ENCODE measurements at places on chromosomes 7 and 10.

DNA sequence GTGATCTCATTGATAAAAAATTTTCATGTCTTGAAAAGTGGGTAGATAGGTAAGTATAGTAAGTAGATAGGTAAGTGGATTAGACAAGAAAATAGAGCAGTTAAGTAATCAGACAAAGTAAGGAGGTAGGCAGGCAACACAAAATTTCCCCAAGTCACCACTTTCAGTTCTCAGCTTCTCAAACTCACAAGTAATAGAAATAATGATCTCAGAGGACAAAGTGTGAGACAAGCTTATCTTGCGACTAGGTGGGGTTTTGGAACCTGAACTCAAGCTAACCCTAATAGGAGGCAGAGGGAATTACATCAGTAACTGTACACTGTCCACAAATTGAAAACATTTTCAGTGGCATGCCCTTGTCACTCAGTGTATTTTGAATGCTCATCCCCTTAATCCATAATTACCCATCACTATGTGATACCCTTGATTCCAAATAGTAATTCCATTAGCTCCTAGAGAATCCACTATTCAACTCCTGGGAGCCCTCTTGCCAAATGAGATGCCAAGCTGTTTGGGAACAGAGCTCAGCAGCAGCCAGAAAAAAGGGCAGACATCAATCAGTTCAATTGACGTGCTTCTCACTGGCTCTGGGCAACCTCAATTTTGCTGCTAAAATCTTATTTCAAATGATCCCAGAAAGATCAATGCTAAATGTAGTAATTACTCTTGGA, 703.2 kb downstream of the XPNPEP1 start:
- DNase-seq = no peak

DNA sequence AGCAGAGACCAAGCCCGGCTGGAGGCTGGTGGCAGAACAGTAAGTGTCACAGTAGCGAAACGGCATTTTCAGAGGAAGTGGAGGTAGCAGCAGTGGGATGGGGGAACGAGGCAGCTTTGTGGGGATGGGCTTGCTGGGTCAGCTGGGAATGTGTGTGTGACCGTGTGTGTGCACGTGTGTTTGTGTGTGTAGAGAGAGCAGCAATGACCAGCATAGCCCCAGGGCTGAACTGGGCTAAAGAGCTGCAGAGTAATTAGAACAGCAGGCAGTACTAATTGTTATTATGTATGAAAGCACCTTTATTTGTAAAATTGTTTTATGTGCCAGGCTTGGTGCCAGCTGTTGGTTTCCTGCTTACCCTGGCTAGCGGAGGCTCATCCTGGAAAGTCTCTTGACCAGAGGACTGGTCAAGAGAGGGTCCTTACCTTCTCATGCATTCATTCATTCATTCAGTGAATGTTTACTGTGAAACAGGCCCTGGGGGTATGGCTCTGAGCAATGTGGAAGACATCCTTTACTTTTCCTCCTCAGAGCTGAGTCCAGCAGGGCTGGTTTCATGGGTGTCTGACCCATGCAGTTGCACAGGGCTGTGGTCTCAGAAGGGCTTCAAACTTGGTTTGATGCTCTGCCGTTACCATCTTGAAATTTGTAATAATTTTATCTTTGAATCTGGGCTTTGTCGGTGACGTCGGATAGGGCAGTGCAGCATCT, 184.6 kb downstream of the SEC23IP start:
- no peak for DNase-seq

DNA sequence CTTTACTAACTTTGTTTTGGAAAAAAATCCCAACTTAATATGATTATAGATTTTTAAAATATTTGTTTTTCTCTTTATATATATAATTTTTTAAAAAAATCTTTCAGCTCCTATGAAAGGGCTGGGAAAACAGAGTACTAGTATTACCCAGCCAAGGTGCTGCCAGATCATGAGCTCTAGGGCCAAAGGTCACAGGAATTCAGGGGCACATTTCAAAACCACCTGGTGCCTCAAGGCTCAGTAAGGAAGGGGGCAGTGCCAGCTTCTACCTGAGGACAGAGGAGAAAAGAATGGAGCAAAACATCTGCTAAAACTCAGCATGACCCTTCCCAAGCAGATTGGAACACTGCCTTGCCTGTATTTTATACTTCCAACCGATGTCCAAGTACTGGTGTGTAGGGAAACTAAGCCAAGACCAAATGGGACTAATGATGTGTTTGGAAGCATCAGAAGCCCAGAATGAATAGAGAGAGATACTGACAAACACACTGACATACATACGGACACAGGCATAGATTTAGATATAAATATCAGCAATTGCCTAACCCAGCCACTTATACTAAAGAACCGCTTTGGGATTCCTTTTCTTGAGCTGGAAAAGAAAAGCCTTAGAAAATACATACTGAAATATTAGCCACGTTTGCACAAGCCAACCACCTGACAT, 667.3 kb downstream of the PARD3 start:
- DNase-seq = no peak

GRCh38 chr7:19957664-19958063, 184.2 kb upstream of the TMEM196 start:
- DNase-seq = no peak

GRCh38 chr7:129188372-129188891, at the start of gene SMO:
Gene SMO (plus strand): TSS chr7:129188633. CDS start chr7:129189152, 519 bp downstream.
- no peak for DNase-seq

GRCh38 chr10:83680470-83680891, 458.8 kb upstream of the GHITM start:
- no peak for DNase-seq

DNA sequence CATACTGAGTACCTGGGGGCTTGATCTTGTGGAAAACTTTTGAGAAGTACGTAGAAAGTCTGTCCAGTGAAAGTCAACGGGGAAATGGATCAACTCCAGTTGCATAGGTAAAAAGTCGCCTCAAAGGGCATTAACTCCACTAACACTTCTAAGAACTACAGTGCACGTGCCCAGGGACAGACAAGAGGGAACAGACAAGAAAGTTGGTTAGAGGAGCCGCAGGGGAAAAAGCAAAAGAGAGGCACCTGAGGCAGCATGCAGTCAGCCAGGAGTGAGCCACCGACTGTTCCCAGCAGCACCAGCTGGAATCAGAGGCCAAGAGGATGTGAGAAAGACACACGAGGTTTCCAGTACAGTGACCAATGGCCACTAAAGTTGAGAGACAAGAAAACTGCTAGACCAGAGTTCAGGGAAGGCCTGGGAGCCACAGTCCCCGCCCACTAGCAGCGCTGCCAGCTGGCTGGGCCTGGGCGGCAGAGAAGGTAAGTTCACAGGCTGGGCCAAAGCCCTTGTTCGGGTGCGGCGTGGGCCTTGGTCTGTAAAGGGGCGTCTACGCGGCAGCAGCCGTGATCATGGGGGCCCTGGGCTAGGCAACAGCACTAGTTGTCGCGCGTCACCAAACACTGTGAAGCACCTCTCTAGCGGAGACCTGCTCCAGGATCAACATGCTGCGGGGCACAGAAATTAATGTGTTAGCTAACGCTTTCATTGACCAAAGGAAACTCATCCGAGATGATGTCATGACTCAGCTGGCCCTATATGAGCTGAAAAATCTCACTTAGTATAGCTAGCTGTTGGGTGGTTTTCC, 14.0 kb downstream of the ITGB1 start:
- no peak for DNase-seq

GRCh38 chr10:12873172-12873571, 128.3 kb downstream of the CCDC3 start:
- DNase-seq = no peak

GRCh38 chr7:139730746-139731612, 46.8 kb downstream of the HIPK2 start:
- no peak for DNase-seq

- no peak for DNase-seq
Measured at GRCh38 chr10:113711142-113711541, 31.4 kb downstream of the CASP7 start.

DNA sequence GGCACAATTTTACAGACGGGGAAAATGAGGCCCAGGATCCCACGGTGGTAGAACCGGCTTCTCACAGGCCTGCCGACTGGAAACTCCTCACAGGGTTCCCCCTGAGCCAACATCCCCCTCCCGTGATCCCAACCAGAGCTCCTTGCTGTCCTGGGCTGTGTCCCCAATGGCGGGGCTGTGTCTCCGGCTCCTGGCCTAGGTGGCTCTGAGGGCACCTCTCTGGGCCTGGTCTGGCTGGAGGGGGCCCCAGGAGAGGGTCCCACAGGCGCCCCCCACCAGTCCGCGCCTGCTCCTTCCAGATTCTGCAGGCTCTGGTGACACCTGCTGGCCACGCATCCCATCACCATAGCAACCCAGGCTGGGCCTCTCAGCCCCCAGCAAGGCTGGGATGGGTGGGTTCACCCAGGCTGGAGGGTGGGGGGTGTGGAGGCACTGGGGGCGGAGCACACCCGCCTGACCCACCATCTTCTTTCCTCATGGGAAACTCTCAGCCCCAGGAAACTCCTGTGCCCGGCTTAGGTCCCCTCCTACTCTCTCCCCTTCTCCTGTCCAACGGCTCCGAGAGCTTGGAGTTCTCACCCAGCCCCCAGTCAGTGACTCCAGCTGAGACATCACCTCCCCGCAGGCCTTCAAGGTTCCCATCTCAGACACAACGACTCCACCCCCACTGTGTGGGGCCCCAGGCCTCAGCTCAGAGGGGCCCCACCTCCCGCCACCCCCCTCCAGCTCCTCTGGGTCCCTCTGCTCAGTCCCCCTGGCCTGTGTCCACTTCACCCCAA, 27.1 kb upstream of the TNRC18 start:
- no peak for DNase-seq

DNA sequence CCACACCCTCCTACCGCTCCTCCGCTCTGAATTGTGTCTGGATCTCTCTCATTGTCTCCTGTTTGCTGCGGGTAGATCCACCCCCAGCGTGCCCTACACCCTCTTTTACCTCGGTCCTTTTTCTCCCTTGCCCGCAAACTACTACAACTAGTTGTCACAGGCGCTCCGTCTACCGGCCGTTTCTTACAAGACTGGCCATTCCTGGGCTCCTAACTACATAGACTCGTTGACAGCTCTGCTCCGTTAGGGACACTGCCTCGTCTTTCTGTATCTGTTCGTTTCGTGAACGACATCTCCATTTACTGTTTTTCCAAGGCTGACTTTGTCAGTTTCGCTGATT, 786 bp downstream of the TAF3 start:
- no peak for DNase-seq

GRCh38 chr7:27641581-27642230, 21.0 kb downstream of the HIBADH start:
- no peak for DNase-seq

DNA sequence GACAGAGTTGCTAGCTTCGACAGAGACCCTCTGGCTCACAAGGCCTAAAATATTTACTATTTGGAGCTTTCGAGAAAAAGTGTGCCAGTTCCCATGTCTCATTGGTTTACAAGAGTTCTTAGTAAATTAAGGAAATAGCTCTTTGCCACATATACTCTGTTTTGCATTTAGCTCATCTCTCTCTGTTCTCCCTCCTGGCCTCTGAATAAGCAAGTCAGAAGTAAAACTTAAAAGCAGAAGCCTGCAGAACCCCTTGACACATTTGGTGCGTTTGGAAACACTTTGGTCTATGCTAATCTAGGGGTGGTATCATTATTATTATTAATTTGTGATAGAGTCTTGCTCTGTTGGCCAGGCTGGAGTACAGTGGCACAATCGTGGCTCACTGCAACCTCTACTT, 6.4 kb downstream of the CARD11 start:
- DNase-seq = no peak

- DNase-seq = no peak
Measured at GRCh38 chr10:121216295-121216694, 365.1 kb downstream of the WDR11 start.

GRCh38 chr7:94634502-94634901, 21.4 kb downstream of the SGCE start:
- no peak for DNase-seq

GRCh38 chr10:118978316-118978997, 51.1 kb upstream of the NANOS1 start:
- DNase-seq = no peak

DNA sequence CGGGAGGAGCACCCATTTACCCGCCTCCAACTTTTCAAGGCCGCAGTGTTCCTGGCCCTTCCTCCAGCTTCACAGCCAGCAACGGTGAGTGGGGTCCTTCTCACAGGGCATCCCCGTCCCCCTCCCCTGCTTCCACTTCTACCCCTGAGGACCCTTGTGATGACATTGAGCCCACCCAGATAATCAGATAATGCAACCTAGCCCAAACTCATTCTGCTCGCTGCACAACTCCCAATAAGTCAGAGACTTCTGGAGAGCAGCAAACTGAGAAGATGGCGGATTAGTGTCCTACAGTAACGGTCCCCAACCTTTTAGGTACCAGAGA, 74.5 kb downstream of the OAT start:
- no peak for DNase-seq

GRCh38 chr7:135188298-135188984, 17.9 kb upstream of the CYREN start:
- DNase-seq = no peak

DNA sequence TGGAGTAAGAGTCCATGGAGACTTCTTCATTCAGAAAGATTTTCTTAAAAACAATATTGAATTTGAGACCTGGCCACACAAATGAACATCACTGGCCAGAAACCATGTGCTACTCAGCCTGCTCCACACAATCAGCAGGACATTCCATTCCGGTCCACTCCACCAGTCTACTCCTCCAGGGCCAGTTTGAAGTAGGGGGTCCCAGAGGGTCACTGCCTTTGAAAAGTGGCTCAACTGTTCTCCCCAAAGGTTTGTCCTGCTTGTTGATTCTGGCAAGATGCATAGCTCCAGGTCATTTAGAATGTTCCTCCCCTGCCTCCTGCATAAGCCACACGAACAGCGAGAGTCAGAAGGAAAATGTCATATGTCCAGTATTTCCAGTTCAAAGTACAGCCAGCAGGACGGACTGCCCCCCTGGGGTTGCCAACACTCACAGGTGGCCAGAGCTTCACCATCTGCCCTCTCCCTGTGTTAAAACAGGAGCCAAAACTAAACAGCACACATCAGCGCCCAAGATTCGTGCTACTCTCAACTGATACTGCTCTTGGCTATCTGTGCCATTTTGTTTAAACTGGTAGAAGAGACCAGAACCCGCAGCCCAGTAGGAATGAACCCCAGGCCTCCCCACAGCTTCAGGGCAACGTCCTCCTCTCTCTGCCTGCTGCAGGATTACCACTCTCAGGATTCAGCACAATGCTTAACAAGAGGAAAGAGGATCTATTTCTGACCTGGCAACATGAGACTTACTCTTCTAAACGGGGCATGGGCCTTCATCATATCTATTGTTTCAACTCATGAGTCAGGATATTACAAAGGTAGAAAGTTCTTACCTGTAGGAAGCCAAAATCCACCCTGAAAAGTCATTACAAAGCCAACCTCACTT, 11.3 kb downstream of the GRB10 start:
- DNase-seq = no peak

GRCh38 chr10:6112893-6113292, 24.1 kb downstream of the RBM17 start:
- no peak for DNase-seq

- no peak for DNase-seq
Measured at GRCh38 chr7:73602721-73603651, 21.3 kb downstream of the MLXIPL start.

Data from stimulated activated CD8-positive, alpha-beta memory T cell treated with anti-CD3 and anti-CD28 coated beads, Interleukin-15, amount 100 ng/mL, for 24 hours (primary cell).